ENCODE measurements at places on chromosomes 2 and 18.

DNA sequence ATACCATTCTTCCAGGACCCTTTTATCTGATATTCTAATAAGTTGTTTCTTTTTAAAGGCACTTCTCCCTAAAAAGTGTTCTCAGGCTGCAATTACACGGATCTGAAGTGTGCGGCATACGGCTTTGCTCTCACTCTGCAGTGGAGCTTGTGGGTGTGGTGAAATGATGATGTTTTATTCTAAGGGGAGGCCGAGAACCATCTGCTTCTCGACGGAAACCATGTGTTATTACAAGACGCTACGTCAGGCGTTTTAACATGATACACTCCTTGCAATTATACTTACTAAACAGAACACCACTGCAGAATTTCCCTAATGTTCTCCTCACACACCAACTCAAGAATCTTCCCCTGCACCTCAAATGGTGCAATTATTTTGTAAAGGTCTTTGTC is 34.9 kb upstream of the CTDP1 start:
- no peak for DNase-seq

DNA sequence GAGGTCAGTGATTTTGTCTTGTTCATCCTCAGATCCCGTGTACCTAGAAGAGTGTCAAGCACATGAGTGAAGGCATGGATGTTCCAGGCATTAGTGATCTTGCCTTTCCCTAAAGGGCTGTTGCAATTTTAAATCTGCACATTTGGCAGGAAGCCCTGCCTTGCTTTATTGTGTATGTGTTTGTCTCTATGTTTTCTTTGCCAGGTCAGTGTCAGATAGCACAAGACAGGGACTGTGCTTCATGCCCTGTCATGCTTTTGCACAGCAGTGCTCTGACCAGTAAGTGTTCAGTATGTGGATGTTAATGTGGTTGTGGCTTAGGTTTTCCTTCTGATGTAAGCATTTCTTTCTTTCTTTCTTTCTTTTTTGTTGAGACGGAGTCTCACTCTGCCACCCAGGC is 131.5 kb downstream of the RGPD3 start:
- DNase-seq, result no peak

DNA sequence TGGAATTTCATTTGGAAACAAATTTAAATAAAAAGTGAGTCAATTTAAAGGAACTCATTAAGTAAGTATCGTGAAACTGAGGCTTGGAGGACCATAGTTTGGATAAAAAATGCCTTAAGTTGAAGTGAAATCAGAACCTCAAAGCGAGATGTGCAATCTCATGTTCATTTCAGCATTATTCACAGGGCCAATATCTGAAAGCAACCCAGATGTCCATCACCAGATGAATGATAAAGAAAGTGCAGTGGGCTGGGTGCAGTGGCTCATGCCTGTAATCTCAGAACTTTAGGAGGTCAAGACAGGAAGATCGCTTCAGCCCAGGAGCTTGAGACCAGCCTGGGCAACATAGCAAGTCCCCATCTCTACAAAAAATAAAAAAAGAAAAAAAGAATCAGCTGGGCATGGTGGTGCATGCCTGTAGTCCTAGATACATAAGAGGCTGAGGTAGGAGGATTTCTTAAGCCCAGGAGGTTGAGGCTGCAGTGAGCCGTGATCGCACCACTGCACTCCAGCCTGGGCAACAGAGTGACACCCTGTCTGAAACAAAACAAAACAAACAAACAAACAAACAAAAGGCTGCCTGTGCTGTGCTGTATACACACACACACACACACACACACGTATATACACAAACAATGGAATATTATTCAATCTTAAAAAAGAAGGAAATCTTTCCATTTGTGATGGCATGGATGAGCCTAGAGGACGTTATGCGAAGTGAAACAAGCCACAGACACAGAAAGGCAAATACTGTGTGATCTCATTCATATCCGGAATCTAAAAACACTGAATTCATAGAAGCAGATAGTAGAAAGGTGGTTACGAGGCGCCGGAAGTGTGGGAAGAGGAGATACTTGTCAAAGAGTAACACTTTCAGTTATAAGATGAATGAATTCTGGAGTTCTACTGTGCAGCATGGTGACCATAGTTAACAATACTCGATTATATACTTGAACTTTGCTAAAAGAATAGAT is 14.5 kb downstream of the SH3RF3 start:
- no peak for DNase-seq

GRCh38 chr2:122108186-122108585 is 352.7 kb downstream of the TSN start:
- DNase-seq, result no peak

DNA sequence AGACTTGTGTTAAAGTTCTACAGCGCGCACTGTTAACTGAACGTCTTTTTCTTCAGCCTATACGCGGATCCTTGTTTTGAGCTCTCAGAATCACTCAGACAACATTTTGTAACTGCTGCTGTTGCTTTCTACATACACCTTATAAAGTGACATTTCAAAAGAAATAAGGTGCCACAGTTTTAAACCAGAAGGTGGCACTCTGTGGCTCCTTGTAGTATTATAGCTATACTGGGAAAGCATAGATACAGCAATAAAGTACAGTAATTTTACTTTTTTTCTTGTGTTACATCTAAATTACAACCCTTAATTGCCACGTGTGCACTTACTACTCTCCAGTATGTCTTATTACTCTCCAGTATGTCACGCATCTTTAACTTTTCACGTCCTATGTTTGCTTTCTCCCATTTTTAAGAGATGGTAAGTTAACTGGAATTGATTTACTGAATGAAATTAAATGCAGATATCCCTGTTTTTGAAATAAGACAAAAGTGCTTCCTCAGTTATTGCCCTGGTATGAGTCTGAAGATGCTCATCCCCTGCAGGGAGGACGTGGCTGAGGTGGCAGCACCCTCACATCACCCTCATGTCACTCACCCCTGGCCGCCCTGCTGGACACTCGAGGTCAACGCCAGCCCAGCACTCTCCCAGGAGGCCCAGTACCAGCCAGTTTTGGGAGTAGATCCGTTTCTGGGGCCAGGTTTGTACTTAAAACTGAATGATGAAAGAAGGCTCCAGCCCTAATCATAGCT is 37.8 kb downstream of the GORASP2 start:
- no peak for DNase-seq

- DNase-seq, result no peak
Observed at GRCh38 chr2:103945083-103945482, 908.8 kb upstream of the POU3F3 start.

DNA sequence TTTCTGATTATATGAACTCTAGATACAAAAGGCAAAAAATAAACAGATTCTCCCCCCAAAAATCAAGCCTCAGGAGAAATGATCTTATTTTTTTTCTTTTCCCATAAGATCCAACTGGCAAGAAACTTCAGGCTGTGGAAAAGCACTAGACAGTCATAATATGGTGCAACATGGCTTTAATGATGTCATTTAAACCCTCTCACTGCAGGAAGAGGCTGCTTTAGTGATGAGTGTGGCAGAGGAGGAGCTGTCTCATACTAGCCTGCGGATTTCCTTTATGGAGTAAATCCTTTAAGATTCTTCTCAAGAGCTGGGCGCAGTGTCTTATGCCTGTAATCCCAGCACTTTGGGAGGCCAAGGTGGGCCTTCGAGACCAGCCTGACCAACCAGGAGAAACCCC is 83.3 kb upstream of the CD28 start:
- DNase-seq, result no peak

DNA sequence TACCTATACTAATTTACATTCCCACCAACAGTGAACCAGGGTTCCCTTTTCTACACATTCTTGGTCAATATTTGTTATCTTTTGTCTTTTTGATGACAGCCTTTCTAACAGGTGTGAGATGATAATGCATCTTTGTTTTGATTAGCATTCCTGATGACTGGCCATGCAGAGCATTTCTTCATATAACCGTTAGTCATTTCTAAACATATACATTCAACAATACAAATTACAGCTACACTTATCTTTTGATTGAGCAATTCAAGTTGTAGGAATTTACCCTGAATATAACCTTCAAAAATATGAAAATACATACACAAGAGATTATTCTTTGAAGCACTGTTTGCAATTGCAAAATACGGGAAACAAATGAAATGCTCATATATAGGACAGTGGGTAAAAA is 94.9 kb downstream of the TMEM131 start:
- DNase-seq, result no peak

DNA sequence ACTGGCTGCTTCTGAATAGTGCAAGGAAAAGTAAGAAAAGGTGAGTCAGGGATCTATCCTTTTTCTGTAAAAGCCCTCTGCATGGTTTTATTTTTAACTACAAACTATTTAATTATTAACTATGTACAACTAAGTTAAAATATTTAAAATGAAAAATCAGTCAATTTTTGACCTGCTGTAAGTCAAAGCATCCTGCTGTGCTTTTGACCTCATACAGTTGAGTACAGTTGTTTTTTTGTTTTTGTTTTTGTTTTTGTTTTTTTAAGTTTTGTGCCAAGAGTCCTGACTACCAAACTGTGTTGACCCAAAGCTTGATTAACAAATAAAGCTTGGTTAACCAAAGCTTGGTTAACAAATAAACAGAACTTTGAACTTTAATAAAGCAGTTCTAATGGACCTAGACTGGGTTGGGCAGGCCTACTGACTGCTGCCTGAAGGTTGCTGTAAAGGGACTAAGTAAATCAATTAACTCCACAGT is at the start of gene ACMSD:
Gene ACMSD (plus strand): TSS at position 474 of the 478 bp plus-strand sequence. CDS start 67 bp downstream, outside the sequence.
- no peak for DNase-seq

DNA sequence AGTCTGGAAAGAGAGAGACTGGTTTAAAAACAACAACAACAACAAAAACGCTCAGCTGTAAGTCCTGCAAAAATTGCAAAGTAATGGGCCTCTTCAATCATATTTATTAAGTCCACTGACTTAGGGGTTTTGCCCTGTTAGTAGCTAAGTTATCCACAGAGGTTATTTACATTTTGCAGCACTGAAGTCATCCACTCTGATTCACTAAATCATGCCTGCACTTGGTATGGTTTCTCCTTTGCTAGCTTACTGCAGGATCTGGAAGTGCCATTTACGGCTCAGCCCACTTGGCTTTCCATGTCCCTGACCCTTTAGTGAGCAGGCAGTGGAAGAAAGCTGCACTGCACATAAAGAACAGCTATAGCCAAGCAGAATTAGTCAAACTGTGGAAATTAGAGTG is 484.4 kb downstream of the NRXN1 start:
- no peak for DNase-seq

DNA sequence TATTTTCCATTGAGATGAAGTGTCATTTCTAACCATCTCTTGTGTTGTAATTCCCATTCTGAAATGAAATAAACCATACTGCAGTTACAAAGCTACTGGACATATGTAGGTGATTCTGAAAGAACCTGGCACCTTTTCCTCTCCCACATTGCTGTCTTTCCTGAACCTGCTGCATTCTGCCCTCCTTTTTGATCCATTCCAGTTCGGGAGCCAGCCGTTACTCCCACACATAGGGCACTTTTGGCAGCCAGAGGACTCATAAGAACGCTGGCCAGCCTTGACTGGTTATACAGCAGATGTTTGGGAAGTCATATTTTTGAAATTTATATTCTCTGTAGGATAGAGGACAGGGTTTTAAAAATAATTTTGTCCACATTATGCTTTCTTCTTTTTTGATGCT is 369.8 kb upstream of the CDH7 start:
- no peak for DNase-seq

DNA sequence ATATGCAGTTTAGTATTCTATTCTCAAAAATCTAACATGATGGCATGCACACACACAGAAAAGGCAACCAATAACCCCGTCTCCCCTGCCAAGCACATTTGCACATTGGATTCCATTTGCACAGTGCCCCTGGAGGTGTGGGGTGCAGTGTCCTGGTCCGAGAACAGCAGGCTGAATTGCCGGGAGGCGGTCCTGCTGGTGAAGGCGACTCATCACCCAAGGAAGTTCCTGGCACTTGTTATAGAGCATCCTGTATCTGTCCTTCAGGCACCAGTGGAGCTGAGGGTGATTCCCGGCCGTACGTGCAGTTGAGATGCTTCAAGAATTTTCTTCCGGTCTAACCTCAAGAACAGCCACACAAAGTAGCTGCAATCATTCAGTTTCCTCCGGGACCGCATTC is 73.0 kb upstream of the RAB12 start:
- DNase-seq, result no peak

GRCh38 chr18:79506191-79507075 is 110.7 kb downstream of the NFATC1 start:
- peak; percentile 66 for DNase-seq

- DNase-seq, result no peak
Observed at GRCh38 chr2:183996825-183997793, 601.2 kb upstream of the ZNF804A start.

DNA sequence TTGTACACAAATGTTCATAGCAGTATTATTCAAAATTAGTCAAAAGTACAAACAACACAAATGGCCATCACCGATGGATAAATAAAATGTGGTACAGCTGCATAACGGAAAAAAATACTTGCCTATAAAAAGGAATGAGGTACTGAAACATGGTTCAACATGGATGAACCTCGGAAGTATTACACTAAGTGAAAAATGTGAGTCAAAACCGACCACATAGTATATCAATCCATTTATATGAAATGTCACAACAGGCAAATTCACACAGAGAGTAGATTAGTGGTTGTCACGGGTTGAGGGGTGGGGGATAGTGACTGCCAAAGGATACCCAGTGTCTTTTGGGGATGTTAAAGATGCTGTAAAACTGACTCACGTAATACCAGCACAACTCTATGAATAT is 3.5 kb downstream of the SS18 start:
- DNase-seq, result no peak

GRCh38 chr18:46253498-46253897 is 149.3 kb downstream of the HAUS1 start:
- no peak for DNase-seq

GRCh38 chr2:185628985-185629384 is 109.6 kb upstream of the FSIP2 start:
- no peak for DNase-seq

GRCh38 chr2:170224692-170225294 is 46.8 kb downstream of the MYO3B start:
- no peak for DNase-seq
